Stimulated activated CD8-positive, alpha-beta memory T cell treated with anti-CD3 and anti-CD28 coated beads, Interleukin-7, amount 100 ng/mL, for 1 hour (primary cell): ENCODE measurements at places on chromosomes 4 and X.

GRCh38 chr4:66294638-66295037 lies 624.3 kb upstream of the EPHA5 start:
- DNase-seq = no peak

- DNase-seq = no peak
Observed at GRCh38 chr4:3210467-3210866, 38.5 kb upstream of the MSANTD1 start.

GRCh38 chr4:5887361-5888221 lies 5.3 kb downstream of the CRMP1 start:
- DNase-seq = no peak

DNA sequence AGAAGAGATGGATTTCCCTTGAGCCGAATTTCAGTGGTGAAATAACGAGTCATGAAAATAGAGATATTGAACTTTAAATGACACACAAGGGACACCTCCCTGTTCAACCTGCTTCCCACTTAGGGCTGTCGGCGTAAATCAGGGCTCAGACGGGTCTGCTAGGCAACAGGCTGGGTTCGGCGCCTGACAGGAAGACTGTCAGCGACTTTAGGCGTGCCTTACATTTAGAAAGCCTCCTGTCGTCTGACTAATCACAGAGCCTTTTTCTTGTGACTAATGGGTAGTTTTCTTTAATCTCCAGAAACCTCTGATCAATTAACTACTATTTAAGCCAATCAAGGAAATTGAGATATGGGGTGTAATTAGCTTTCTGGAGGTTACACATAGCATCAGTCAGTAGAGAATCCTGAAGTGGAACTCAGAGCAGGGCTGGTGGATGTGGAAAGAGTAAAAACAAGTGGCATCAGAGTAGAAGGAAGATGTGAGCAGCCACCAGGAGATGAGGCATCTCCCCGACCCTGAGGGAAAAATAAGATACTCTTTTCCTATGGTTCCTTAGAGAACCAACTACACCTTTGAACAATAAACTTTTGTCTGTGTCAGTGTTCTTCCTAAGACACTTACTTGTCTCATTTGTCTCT lies 86.2 kb upstream of the HS3ST1 start:
- no peak for DNase-seq

DNA sequence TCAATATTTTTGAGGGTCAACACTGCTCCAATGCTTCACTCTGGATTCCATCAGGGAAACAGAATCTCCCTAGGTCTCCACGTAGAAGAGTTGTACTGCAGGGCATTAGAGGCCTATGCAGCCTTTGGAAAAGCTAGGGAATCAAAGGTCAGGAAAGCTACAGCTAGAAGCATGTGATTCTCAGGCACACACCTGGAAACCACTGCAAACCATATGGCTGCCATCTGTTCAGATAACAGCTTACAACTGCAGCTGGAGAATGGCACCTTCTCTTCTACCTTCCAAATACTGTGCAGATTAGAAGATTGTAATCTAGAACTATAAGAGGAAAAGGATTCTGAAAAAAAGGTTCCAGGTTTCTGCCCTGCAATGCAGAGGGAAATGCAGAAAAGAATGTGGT lies 60.6 kb downstream of the BTC start:
- DNase-seq = no peak

- peak; percentile 12 for DNase-seq
Observed at GRCh38 chrX:66074920-66075879, 35.3 kb upstream of the VSIG4 start.
